ENCODE measurements at places on chromosomes 3 and 15.
A peak's percentile ranks its signal among the peaks of the same experiment; 100 is the strongest.

GRCh38 chr15:59688423-59688781 lies 718 bp downstream of the BNIP2 start:
- no peak for DNase-seq

GRCh38 chr3:127406309-127407025 lies 118.6 kb upstream of the PRR20G start:
- peak; percentile 64 for DNase-seq

GRCh38 chr3:95197661-95198060 lies 1134.8 kb downstream of the NSUN3 start:
- no peak for DNase-seq

DNA sequence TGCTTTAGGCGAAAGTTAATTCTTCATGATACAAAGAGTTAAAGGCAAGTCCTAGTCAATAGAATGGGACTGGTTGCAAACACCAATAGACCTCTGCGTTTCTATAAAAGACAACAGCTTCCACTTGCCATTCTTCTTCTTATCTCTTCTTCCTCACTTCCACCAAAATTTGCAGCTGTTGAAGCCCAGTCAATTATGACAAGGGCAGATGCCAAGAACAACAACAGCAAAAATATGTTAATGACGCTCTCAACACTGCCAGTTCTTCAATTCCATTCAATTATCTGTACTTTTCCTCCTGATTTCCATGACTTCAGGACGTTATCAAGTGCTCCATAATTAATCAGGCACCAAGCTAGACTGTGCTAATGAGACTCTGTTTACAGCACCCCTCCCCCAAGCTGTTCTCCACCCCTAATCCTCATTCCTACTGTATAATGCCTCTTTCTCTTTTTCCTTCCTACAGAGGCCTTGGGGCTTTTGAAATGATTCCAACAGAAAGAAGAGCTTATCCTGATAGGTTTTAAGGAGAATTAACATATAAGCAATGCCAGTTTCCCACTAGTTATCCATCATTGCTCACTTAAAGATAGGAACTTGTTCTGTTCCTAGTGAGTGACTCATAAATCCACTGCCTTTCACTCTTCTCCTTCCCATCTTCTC lies 1160.5 kb downstream of the IGSF11 start:
- no peak for DNase-seq

- DNase-seq: no peak
Measured at GRCh38 chr3:172334671-172335207, 113.5 kb downstream of the GHSR start.

GRCh38 chr15:54119051-54119450 lies 140.8 kb downstream of the UNC13C start:
- no peak for DNase-seq

GRCh38 chr3:124144035-124144814 lies 152.3 kb upstream of the ROPN1 start:
- no peak for DNase-seq

- no peak for DNase-seq
Measured at GRCh38 chr15:41584636-41585126, 25.7 kb downstream of the TYRO3 start.

GRCh38 chr15:30865257-30865656 lies 38.5 kb upstream of the FAN1 start:
- DNase-seq: no peak

DNA sequence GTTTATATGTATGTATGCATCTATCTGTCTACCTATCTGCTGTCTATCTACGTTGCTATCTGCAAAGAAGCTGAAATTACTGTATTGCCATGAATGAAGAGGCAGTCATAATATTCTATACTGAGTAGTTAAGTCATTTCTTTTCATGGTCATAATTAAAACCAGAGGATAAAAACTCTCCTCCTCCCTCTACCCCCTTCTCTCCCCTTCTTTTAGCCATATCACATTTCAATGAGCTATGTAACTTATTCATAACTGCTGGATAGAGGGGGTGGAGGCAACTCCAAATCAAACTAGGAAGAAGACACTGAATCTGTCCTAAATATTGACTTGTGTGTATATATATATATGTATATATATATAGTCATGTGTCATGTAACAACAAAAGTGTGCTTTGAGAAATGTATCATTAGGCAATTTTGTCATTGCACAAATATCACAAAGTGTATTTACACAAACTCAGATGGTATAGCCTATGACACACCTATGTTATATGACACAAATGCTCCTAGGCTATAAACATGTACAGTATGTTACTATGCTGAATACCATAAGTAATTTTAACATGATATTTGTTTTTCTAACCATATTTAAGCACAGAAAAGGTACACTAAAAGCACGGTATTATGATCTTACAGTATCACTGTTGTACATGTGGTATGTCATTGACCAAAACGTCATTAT lies 229.7 kb upstream of the KCNMB2 start:
- DNase-seq: no peak

- DNase-seq: no peak
Measured at GRCh38 chr3:195236076-195236798, 34.7 kb downstream of the XXYLT1 start.

DNA sequence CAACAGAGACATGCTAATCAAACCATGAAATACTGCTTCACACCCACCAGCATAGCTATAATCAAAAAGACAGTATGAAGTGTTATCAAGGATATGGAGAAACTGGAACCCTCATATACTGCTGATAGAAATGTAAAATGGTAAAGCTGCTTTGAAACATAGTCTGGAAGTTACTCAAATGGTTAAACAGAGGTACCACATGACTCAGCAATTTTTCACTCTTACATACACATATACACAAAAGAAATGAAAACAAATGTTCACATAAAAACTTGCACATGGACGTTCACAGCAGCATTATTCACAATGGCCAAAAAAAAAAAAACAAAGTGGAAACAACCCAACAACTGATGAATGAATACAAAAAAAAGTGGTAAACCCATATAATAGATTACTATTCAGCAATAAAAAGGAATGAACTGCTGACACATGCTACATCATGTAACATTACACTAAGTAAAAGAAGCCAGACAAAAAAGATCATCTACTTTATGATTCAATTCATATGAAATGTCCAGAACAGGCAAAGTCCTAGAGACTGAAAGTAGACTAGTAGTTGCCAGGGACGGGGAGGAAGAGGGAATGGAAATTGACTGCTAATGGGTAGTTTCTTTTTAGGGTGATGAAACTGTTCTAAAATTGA lies 23.2 kb downstream of the ZNF148 start:
- DNase-seq: peak; percentile 40

Measured in M059J (cell line).